ENCODE measurements at places on chromosomes 4 and X. TPM values are rescaled to one million over a fixed set of nuclear protein-coding genes. Genes with fewer than 3 reads are reported as not detected.

H2AZ1 gene
- 727 TPM for total RNA-seq

DNA sequence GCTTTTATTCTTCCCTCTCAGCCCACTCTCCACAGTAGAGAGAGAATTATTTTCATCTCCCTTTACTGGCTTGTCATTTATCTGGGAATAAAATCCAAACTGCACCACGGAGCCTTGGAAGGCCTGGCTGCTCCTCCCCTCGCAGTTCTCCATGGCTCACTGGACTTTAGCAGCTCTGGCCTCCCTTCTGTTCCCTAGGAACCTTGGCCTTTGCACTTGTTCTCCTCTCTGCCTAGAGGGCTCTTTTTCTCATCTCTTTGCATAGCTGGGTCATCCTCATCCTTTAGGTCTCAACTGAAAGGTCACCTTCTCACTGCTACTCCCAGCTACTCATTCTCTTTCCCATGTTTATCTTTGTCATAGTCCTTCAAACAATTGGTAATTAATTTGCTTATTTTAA is 31.3 kb upstream of the TAPT1 start:
- no peak for DNase-seq

DNA sequence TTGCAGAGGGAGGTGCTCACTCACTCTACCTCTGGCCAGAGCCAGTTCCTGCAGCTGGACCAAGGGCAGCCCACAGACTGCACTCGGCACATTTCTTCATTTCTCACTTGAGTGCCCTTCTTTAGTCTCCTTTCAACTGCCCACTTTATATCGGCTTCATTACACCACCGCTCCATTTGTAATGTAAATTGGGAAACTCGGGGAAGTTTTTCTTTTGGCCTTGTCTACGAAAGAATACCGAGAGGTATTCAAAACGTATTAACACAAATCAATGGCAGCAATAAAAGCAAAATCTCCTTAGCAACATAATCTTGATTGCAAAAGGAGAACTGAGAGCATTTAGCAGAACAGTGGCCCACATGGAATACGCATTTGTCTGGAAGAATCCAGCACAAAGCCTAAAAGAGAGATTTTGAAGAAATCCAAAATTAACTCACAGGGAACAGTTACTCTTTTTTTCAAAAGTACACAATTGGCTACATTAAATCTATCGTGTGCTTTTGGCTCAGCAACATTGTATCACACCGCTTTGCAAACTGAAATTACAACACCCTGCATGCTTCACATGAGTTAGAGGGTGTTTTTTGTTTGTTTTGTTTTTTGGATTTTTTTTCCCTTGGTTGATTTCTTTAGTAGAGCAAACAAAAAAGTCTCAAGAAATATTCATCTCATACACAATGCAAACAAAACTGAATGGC is 62.6 kb downstream of the CHIC2 start:
- DNase-seq = no peak

GRCh38 chrX:142312591-142312990 is 107.5 kb upstream of the MAGEC2 start:
- no peak for DNase-seq

DNA sequence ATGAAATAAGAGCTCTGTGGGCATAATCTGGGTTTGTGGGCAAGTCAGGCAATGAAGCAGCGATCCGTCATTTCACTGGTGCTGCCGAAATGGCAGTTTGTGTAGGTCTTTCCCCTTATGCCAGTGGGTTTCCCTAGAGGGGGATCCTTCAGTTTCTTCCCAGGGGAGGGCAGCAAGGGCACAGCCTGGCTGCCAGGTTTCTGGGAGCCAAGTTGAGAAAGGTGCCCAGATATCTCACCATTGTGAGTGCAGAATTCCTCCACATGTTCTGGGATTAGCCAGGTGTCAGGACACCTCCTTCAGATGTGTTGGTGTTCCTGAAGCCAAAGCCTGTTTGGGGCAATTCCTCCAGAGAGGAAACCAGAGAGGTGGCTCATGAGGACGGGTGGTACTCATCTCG is 28.0 kb downstream of the MSX1 start:
- no peak for DNase-seq

HSFX4 gene
- total RNA-seq = not detected

BEX4 gene
- 61.7 TPM for total RNA-seq

- no peak for DNase-seq
Measured at GRCh38 chr4:93828332-93828994, at the start of gene ATOH1. Gene ATOH1 (plus strand): TSS chr4:93828753. CDS start chr4:93828927, 174 bp downstream.

FDCSP gene
- not detected for total RNA-seq

DNA sequence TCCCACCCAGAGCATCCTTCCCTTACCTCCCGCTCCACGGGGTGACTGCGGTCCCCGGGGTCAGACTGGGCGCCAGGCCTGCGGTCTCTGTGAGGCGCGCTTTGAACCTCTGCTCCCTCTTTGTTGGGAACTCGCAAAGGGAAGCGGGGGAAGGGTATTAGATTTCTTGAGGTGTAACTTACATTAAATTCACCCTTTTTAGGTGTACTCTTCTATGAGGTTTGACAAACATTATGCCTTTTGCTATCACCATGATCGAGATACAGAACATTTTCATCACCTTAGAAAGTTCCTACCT is 569 bp downstream of the DCK start:
- no peak for DNase-seq

DNA sequence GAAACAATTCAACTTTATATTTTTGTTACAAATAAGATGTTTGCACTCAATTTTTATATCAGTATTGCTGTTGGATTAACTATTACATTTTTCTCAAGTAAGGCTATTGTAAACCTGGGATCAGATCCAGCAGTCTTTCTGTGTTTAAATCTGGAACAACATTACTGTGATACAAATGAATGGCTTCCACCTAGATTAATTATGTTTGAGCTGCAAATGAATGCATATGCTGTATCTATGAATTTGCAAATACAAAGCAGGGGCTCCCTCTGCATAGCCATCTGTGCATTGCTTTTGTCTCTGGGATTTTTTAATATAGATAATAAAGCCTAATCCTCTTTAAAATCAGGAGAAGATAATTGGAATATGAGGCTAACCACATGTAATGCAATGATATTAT is 69.8 kb upstream of the NEIL3 start:
- DNase-seq = no peak

DNA sequence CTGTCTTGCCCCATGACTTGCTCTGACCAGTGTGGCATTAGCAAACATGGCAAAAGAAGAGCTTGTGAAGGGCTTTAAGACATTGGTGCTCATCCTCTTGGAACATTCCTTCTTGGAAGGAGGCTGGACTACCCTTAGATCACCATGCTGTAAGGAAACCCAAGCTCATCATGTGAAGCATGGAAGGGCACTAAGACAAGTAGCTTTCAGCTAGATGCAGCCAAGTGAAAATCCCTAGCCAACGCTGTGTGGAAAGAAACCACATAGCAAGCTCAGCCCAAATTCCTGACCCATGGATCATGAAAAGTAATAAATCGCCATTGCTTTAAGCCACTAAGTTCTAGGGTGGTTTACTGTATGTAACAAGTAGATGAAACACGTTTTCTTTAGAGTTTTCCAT is 12.4 kb upstream of the PACRGL start:
- no peak for DNase-seq

GRCh38 chrX:5915783-5916182 is 312.9 kb downstream of the NLGN4X start:
- no peak for DNase-seq

GRCh38 chrX:7690842-7691241 is 152.1 kb upstream of the VCX start:
- no peak for DNase-seq

DNA sequence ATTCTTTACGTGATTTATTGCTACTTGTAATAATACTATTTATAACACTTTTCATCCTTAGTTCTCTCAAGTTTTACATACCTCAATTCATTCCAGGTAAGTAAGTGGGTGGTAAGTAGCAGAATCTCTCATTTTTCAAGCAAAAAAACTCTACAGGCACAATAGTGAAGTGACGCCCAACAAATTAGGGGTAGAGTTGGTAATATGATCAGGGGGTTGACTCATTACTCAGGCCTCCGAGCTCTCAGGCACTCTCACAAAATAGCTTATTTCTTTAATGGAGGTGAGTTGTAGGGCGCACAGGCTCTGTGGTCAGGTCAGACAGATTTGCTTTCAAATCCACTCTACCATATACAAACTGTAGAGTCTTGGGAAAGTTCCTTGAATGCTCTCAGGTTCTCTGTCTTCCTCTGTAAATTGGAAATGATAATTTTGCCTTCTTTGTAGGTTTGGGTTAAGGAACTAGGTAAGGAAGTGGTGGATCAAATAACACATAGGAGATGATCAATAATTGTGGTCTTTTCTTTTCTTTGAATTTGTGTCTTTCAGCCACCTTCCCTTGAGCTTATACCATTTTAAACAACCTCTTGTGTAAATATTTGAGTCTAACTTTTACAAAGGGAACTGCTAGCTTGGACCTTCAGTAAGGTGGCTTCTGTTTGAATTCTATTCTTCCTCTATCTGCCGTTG is 134.9 kb upstream of the LEF1 start:
- DNase-seq = no peak

DNA sequence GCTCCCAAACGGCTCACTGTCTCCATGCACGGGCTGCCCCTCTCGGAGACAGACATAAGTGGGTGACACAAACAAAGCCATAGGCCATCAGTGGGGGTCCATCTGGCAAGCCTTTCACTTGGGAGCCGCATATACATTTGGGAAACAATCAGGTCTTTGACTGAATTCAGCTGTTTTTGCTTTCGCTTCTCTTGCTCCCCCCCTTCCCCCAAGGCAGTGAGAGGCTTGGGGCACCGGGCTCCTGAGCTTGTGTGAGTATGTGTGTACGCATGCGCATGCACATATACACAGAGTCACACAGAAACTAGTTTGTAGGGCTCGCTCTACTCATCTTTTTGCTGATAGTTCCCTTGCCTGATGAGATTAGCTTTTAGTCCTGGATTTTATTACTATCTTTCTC is 284.4 kb downstream of the AFF2 start:
- no peak for DNase-seq

- peak; percentile 74 for DNase-seq
Measured at GRCh38 chrX:2497961-2498780, 2.6 kb downstream of the DHRSX start.

- DNase-seq = no peak
Measured at GRCh38 chr4:149029056-149029651, 586.9 kb upstream of the NR3C2 start.

ALB gene
- total RNA-seq = not detected

USP17L20 gene
- not detected for total RNA-seq

DNA sequence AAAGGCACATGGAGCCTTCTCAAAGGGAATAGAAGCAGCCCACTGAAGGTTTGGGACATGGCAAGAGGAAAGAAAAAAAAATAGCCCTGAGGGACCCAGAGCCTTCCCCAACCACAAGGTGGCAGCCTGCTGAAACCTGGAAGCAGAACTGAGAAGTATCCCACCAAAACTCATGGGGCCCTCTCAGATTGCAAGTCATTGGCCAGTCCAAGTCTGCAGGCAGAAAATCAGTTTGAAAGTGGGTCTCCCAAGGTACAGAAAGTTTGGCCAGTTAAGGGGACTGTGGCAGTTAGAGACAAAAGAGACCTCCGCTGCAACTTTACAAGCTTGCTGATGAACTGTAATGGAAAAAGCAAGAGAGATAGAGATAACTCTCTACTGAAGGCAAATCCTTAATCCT is 155.8 kb downstream of the ANTXR2 start:
- DNase-seq = no peak

ARHGAP24 gene
- 4.6 TPM for total RNA-seq

CXCL8 gene
- not detected for total RNA-seq

NHSL2 gene
- total RNA-seq = 0.31 TPM

GRCh38 chr4:30172416-30172815 is 547.8 kb upstream of the PCDH7 start:
- no peak for DNase-seq

DNA sequence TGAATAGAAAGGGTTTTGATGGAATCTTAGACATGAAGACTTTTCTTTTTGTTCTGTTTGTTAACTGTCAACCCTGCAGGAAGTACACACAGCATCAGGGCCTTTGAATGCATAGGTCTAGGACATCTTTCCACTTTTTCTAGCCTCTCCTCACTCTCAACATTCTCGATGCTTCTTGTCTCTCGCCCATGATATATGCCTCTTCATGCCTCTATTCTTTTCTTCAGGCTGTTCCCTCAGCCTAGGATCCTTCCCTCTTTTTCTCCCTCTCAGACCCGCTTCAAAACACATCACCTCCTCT is 9.6 kb downstream of the PDGFC start:
- no peak for DNase-seq

DNA sequence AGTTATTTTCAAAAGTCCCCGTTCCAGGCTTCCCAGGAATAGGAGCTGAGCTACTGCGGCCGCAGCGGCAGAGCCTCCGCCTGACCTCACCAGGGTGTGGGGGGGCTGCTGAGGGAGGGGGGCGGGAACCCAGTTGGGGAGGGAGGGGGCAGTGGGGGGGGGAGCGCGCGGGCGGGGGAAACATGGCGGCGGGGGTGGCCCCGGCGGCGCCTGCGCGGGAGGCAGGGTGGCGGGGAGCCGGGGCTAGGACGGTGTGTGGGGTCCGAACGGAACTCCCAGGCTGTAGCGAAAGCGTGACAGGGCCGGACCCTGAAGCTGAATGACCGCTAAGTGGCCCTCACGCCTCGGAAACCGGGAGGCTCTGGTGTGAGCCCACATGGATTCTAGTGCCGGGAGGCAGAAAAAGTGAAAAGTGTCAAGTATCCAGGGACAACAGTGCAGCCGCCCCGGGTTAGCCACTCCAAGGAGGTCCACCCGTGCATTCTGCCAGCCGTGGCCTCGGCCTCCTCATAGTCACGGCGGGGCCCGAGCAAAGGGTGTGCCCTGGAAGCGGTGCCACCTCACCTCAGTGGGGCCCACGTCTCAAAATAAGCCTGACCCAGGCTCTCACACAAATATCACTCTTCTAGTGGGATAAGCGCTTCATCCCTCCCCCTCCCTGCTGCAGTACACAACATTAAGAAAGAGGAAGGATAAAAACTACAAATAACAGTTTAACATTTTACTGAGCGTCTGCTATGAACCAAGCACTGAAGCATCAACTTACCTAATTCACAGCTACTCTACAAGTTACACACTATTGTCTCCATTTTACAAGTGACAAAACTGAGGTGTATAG is at the start of gene KLHL13:
Gene KLHL13 (minus strand): TSS at position 98 of the 838 bp plus-strand sequence. CDS start 88,337 bp downstream, outside the sequence.
- DNase-seq = peak; percentile 17

HSD17B13 gene
- not detected for total RNA-seq

GNRHR gene
- not detected for total RNA-seq

GRCh38 chrX:85111347-85111746 is 107.7 kb downstream of the APOOL start:
- DNase-seq = no peak

STATH gene
- total RNA-seq = not detected

DNA sequence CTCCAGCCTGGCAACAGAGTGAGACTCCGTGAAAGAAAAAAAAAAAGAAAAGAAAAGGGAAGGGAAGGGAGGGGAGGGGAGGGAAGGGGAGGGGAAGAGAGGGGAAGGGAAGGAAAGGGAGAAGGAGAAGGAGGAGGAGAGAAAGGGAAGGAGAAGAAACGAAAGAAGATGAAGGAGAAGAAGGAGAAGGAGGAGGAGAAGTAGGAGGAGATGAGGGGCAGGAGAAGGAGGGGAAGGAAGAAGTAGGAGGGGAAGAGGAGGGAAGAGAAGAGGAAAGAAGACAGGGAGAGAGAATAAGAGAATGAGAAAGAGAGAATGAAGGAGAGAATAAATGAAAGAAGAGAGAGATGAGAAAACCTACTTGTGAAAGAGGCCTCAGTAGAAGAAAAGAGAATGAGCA is 170.3 kb downstream of the DHRSX start:
- no peak for DNase-seq

Data from G401 (cell line).